ENCODE measurements at places on chromosomes 1 and 21.

GRCh38 chr1:168408539-168408865 lies 127.8 kb downstream of the TBX19 start:
- no peak for DNase-seq

DNA sequence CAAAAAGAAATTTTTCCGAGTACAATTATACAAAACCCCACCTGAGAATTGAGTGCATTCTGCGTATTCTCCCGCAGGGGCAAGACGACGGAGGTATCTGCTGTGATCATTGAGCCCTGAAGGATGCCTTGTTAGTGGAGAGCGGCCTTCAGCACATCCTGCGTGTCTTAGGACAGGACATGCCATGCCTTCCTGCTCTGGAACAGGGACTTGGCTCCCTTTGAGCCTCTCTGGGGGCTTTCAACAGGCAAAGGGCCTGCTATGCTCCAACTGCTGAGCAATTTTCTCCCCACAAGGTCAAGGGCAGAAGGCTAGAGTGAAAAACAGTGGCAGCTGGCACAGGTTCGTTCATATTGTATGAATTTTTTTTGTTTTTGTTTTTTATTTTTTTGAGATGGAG lies 52.4 kb downstream of the TOR1AIP2 start:
- DNase-seq: no peak

- DNase-seq: no peak
Measured at GRCh38 chr1:200674838-200675587, 5.3 kb upstream of the DDX59 start.

DNA sequence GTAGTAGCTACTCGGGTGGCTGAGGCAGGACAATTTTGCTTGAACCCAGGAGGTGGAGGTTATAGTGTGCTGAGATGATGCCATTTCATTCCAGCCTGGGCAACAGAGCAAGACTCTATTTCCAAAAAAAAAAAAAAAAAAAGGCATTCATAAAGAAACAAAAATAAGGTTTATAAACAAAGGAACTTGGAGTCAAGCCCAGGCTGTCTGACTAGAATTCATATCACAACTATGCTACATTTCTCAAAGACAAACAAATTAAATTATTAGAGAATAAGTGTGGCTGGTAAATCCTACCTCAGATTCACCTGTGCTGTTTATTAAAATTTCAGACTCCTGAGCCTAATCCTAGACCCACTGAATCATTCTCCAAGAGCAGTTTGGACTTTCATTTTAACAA lies 4.2 kb downstream of the GCLM start:
- no peak for DNase-seq

DNA sequence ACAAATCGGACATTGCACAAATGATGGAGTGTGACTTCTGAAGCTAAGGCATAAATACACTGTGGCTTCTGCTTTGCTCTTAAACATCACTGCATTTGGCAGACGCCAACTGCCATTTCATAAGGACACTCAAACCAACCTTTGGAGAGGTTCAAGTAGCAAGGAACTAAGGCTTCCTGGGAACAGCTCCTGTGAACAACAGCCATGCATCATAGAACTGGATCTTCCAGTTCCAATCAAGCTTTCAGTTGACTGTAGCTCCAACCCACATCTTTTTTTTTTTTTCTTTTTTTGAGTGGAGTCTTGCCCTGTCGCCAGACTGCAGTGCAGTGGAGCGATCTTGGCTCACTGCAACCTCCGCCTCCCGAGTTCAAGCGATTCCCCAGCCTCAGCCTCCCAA lies 10.7 kb upstream of the HUNK start:
- no peak for DNase-seq

- DNase-seq: no peak
Measured at GRCh38 chr1:3016641-3017439, 4.4 kb upstream of the ACTRT2 start.

- DNase-seq: peak; percentile 30
Measured at GRCh38 chr21:26570203-26570602, 2.9 kb downstream of the CYYR1 start.

DNA sequence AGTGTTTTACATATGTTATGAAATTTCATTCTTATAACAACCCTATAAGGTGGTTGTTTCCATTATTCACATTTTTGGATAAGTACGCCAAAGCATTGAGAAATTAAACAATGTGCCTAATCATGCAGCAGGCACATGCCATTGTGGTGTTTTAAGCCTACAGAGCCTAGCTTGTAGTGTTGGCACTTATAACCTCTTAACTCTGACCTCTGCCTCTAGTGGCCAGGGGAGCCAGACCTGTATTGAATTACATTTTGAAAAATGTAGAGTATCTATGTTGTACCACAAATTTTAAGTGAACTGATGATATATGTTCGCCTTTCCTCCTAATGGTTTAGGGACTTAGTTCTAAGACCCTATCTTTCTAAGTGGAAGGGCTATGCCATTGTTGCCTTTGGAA lies 61.0 kb downstream of the KCNK2 start:
- no peak for DNase-seq

DNA sequence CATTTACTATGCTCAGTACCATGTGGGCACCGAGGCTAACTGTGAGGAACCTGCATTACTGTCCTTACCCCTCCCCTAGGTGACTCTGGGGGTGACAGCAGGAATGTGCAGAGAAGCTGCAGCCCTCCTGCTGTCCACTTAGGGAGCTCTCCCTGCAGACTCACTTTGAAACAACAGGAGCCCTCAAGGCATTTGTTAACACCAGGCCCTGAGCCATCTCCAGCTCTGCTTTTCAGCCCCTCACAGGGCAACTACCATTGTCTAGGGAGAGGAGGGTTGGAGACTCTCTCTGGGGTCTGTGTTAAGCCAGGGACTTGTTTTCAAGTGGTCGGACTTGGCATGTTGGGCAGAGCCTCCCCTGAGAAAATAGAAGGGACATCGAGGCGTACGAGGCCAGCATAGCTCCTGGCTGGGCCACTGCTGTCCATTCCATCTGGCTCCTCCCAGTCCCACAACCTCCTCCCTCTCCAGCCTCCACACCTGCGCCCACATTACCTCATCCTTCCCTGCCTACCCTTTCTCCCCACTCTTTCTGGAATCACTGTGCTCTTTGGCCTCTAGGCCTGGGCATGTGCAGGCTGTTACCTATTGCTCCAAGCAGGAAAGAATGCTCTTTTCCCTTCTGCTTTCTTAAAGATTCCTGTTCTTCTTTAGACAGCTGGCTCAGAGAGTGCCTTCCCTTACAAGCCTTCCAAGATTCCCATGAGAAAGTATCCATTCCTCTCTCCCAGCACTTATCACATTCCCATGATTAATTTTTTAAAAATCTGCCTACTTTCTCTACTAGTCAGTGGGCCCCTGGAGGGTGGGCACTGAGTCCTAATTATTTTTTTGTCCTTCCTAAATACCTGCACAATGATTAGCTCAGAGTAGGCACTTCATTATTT lies 102.7 kb upstream of the GCLM start:
- peak; percentile 70 for DNase-seq

DNA sequence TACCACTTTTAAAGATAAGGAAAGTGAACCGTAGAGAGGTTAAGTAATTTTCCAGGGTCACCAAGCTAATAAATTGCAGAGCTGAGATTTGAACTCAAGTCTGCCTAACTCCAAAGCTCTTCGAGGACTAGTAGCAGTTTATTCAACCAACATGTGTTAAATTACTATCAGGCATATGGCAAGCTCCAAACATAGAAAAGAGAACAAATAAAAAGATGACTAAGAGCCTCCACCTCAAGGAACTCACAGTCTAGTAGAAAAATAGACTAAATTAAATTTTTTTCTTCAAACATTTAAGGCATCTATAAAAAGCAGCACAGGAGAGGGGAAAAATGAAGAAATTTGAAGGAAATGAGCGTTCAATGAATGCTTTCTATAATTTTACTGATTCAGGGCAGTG lies 22.2 kb downstream of the SLC9C2 start:
- DNase-seq: no peak

DNA sequence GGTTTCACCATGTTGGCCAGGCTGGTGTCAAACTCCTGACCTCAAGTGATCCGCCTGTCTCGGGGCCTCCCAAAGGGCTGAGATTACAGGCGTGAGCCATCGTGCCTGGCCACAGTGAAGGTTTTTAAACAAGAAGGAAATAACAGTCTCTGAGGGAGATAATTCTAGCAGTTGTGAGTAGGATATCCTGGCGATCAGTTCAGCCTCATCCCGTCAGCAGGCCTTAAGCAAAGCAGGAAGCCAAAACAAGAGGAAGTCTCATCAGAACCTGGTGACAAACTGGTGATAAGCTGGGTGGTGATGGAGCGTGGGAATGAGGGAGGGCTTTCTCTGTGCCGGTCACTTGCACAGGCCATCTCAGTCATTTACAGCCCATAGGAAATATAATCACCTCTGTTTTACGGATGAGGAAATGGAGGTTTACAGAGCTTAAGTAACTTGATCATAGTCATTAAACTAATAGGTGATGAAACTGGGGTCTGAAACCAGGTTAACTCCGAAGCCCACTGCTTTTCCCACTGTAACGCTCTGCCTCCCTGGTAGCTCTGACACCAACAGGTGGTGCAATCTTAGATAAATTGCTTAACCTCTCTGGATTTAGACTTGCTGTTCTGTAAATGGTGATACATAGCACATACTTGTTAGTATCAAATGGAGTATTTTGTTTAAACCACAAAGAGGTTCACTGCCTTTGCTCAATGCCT lies 40.8 kb upstream of the A3GALT2 start:
- no peak for DNase-seq

GRCh38 chr1:53024117-53024516 lies 37.9 kb upstream of the PODN start:
- no peak for DNase-seq

DNA sequence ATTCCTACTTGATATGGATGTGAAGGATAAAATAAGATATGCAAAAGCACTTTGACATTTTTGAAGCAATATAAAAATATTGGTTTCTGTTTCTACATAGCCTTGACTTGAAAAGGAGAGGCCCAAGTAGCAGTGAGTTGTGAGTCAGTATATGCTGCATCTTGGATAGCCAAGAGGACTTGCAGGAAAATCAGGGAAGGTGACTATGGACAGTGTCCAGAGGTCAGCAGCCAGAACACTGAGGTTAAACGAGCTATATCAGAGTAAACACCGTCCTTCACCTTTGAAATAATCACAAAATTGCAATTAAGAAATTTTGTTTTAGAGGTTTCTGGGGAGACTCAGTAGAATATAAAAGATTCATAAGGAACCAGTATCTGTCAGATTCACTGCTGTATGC lies 6.6 kb upstream of the AMPD1 start:
- DNase-seq: no peak

DNA sequence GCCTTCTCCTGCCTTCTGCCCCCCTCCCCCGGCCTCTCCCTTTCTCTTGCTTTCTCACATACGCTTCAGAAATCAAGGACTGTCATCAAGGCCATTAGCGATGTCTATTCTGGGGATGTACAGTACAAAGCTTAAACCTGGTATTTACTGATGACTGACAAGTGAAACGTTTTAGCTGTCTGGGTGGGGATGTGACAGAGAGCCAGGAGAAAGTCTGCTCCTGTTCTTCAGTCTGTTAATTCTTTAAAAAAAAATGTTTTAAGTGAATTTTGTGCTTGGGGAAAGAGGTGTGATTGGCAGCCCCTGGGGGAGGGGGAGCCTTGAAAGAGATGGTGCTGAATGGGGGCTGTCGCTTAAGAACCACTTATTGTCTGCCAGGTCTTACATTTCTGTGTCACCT lies 283.0 kb upstream of the PLXNA2 start:
- DNase-seq: no peak

DNA sequence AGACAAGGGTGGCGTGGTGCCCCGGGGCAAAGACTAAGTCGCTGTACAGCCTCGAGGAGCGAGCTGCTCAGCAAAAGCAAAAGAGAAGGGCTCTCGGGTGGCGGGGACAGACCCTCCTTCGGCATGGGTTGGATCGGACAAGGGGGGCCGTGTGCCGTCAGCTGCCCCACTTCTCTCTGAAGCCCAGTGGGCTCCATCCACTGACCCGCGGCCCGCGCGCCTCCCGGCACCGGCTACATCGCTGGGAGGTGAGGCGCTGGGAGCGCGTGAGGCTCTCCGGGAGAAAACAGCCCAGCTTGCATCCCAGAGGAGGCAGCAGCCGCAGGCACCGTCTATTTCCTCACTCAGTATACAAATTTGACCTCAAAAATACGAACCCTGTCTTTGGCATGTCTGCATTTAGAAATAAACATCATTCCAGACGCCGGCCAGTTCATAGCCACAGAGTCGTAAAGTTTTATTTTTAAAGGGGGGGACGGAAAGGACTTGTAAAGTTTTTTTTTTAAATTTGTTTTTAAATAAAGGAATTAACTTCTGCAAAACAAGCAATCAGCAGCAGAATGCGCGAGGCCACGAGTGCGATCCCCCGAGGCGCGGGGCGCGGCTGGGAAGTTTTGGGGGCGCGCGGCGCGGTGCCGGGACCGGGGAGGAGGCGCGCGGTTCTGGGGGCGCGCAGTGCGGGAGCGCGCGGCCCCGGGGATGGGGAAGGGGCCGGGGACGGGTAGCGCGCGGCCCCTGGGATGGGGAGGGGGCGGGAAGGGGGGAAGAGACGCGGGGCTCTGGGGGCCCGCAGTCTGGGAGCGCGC lies 689 bp upstream of the GPR137B start:
- peak; percentile 72 for DNase-seq

- no peak for DNase-seq
Measured at GRCh38 chr21:26777166-26777565, 68.0 kb downstream of the ADAMTS1 start.

GRCh38 chr1:204409123-204409522 lies 2.5 kb downstream of the PPP1R15B start:
- no peak for DNase-seq

DNA sequence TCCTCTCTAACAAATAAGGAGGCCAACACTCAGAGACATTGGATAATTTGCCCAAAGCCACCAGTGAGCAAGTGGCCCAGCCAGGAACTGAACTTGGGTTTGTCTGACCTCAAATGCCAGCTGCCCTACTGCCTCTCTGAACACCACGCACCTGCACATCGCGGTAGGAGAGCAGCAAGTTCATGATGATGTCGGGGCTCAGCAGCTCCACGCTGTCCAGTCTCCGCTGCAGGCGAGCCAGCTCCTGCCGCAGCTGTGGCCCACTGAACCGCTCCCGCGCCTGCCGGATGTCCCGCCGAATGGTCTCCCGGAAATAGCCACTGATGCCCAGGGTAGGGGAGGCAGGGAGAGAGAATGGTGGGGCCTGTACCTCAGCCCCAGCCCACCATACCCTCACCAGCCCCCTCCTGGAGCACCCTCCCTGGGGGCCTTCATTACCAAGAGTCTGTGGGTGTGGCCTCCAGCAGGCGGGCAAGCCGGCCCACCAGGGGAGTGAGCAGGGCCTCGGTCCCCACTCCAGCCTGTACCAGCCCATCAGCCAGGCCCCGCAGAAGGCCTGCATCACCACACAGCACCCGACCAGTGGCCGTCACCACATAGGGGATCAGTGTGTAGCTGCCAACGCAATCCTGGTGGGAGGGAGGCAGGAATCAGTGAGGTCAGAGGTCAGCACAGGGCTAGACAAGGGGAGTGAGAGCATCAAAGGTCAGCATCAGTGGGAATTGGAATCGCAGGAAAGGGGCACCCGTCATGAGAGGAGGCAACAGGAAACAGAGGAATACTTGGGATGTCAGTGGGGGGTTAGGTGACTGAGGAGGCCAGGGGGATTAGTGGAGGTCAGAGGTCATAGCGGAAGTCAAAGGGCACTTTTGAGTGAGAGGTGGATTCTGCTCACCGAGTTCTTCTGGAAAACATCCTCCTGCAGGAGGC lies 2.7 kb downstream of the MAP3K6 start:
- peak; percentile 83 for DNase-seq

GRCh38 chr1:39158327-39159086 lies 46.0 kb upstream of the MACF1 start:
- peak; percentile 70 for DNase-seq
